ENCODE measurements at places on chromosomes 2 and 18. TPM values are rescaled to one million over a fixed set of nuclear protein-coding genes. Genes with fewer than 3 reads are reported as not detected.

DNA sequence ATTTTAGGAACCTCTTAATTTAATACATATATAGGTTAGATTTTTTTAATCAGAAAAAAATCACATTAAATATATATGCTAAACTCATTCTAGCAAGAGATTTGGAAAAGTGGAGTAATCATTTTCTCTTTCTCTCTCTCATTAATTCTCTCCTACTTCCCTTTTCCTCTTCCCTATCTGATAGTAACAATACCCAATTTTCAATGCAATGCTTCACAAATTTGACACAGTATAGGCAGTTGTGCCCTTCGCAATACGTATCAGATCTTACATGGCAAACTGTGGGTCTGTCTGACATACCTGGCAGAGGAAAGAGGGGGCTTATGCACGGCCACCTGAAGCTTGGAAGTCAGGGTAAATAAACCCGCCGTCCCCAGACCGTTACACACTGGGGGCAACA is 444.3 kb downstream of the NBAS start:
- DNase-seq, result no peak

DNA sequence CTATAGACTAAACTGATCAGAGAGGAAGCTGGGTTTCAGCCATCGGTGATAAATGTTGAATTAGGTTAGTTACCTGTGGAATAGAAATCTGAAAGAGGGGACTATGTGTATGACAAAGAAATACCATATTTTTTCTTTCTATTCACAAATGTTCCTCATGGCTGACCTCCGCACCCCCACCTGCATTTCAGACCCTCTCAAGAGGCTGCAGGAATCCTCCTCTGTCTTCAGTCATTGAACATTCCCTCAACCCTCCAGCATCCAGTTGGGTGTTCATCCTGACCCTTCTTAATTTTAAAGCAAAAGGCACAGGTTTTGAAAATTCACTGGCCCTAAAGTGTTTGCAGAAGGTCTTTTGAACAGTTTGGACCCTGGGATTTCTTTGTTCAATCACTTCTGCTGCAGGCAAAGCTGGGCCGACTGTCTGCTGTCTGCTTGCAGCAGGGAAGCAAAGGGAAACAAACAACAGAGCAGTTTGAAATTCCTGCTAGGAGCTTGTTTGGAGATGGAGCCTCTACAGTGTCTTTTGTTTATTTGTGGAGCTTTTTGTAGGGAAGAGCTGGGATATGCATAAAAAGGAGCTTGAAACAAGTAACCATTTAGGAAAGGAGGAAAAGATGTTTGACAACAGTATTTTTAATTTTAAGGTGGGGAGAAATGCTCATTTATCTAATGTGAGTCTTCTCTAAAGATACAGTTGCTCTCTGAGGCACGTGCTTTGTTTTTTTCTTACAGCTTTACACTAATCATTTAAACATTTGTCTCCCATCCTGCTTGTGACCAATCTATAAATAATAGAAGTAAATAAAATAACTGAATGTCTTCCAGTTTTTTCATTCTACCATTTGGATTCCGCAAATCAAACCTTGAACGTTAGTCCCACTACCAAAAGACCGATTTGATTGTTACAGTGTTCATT is 213.3 kb upstream of the MMADHC start:
- DNase-seq, result no peak

AGXT gene
- 0.66 TPM for polyA plus RNA-seq

GRCh38 chr2:24730481-24730880 is 62.7 kb downstream of the PTRHD1 start:
- DNase-seq, result no peak

DNA sequence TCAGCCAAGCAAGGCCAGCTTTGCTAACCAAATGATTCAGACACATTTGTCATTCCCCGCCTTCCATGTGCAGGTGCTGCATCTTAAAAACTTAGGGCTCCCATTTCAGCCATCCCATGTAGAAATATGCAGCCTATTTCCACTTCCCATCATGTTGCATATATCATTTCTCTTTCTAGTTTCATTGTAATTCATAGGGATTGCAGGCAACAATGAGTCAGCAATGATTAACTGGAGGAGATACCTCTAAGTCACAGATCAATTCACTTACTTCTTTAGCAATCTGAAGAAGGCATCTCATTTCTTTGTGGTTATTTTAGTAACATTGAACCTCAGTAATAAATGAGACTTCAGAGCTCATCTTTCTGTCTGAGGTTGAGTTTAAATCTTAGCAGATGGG is 276.1 kb upstream of the PKDCC start:
- no peak for DNase-seq

DNA sequence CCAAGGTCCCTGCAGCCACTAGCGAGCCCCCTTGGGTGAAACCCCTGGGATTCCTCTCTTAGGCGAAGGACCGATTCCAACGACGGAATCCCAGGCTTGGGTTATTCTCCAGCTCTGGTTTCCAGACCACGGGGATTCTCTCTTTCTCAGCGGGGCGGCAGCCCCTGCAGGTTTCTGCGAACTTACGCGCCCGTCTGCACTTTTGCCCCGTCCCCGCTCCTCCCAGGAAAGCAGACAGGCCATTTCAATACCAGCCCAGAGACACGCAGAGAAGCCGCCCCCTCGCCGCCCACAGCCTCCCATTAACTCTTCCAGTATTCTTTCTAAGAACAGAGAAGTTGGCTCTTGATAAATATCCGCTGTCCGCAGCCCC is 1.2 kb downstream of the CBLN2 start:
- DNase-seq, result peak; percentile 4
